ENCODE measurements at places on chromosomes 16 and 17.

- no peak for DNase-seq
These were observed 13.8 kb downstream of the DBF4B start for GRCh38 chr17:44722254-44722653.

DNA sequence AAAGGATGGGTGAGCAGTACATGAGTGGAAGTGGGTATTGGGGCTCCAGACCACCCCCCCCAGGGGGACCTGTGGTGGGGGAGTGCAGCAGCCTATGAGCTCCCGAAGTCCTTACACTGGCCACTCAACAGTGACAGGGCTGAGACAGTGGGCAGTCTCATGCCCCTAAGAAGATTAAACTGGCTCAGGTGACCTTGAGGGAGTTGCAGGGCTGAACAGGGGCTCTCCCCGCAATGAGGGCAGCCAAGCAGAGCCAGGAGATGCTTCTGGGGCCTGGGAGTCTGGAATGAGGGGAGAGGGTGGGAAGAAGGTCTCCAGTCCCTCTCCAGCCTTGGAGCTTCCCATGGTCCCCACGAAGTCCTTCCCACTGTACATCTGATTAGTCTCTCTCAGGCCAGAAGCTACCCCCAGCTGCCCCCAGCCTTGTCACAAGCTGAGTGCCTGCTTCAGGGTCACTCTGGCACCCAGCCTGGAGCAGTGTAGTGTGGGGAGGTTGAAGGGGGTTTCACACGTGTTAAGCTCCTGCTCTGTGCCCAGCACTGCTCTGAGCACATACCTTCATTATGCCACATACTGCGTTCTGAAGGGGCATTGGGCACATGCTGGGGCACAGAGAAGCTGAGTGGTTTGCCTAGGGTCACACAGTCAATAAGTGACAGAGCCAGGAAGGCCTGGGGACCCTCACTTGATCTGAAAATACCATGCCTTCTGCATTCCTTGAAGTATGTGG lies 1.0 kb upstream of the CDH16 start:
- no peak for DNase-seq

GRCh38 chr17:9776911-9777310 lies 14.5 kb downstream of the DHRS7C start:
- no peak for DNase-seq

- no peak for DNase-seq
These were observed 278 bp downstream of the RAB11FIP3 start for GRCh38 chr16:425740-426114.

- DNase-seq = no peak
These were observed 155.6 kb upstream of the PSMD7 start for GRCh38 chr16:74141015-74141414.

- no peak for DNase-seq
These were observed 25.8 kb downstream of the ASIC2 start for GRCh38 chr17:33267271-33267790.

GRCh38 chr17:41018541-41018940 lies 8.5 kb downstream of the KRTAP1-5 start:
- DNase-seq = no peak

DNA sequence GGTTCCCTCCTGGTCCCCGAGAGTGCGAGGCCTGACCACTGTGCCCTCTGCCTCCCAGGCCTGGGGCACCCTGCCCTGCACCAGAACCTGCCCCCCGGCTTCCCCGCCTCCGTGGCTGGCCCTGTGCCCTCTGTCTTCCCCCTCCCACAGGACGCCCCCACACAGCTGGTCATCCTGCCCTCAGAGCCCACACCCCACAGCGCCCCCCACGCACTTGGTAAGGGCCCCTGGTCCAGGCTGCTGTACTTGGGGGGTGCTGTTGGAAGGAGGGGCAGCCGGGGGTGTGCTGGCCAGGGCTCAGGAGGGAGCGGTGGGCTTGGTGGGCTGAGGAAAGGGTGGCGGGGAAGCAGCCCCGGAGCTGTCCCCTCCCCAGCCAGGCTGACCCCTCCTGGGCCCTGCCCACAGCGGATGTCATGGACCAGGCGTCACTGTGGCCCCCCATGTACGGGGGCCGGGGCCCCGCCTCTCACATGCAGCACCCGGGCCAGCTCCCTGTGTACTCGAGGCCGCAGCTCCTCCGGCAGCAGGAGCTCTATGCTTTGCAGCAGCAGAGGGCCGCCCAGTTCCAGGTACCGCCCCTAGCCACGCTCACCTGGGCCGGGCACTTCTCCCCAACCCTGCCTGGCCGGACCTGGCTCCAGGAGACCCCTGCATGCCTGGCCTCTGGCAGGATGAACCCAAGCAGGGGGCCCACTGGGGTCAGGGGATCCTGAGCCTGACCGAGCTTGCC lies 49.5 kb downstream of the BAHCC1 start:
- DNase-seq = no peak

GRCh38 chr17:2084036-2084765 lies 29.3 kb downstream of the HIC1 start:
- no peak for DNase-seq

- DNase-seq = no peak
These were observed 111.4 kb upstream of the CDC42EP4 start for GRCh38 chr17:73423159-73423715.

GRCh38 chr17:38572669-38573365 lies 32.9 kb downstream of the SRCIN1 start:
- DNase-seq = no peak

- DNase-seq = no peak
These were observed 19.6 kb downstream of the BEAN1 start for GRCh38 chr16:66446737-66447136.

DNA sequence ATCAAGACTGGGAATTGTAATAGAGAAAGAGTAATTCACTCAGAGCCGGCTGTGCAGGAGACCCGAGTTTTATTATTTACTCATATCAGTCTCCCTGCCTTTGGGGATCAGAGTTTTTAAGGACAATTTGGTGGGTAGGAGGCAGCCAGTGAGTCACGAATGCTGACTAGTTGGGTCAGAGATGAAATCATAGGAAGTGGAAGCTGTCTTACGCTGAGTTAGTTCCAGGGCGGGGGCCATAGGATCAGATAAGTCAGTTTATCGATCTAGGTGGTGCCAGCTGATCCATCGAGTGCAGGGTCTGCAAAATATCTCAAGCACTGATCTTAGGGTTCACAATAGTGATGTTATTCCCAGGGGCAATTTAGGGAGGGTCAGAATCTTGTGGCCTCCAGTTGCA lies 20.2 kb upstream of the GUCY2D start:
- no peak for DNase-seq

DNA sequence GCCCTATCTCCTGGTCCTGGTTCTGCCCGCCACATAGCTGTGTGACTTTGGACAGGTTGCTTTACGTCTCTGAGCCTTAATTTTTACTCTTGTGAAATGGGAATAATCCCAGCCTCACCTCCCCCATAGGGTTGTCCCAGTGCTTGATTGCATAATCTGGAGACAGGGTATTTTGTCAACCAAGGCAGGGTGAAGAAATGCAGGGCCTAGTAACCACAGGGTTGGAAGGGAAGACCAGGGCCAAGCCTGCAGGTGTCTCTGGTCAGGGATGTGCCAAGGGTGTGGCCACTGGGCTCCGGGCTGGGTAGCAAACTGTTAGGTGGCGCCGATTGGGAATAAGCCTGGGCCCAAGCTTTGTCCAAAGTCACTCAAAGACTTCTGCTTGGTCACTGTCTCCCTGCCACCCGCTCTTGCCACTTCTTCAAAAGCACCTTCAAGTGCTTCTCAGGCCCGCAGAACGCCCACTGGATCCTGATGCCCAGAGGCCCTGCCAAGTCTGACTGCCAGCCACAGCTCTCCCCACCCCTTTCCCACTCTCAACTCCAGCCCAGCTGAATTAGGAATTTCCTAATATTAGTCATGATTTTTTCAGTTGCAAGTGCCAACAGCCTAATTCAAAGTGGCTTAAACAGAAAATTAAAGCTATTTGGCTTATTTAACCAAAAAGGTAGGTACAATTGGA lies 20.6 kb upstream of the COL1A1 start:
- DNase-seq = no peak

- no peak for DNase-seq
These were observed 62.1 kb downstream of the CRISPLD2 start for GRCh38 chr16:84881702-84882521.

DNA sequence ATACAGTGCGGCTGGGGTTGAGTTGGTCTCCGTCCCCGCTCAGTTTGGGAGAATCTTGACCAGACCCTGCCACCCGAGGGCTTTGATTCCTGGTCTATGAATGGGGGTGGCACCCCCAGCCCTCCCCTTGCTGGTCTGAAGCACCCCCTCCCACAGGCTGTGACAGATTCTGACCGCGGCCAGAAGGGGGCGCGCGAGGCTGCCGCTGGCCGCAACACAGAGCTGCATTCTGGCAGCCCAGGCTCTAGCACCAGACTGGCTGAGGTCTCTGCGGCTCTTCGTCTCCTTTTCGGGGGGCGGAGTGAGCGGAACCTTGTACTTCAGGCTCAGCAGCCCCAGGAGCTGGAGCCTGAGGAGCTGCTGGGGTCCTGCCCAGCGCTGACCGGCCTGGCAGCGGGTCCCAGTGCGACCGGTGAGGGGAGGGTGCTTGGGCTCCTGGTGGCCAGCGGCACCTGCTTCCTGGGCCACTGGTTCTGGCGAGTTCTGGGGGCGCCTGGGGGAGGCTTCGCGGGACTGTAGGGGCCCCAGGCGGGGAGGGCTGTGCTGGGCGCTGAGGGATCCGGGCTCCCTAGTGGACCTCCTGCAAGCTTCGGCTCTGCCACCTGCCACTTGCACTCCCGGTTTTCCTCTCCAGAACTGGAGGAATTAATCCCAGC lies 1011.6 kb downstream of the KCNJ18 start:
- DNase-seq = no peak

- no peak for DNase-seq
These were observed 11.9 kb downstream of the HSD17B2 start for GRCh38 chr16:82046941-82047340.

GRCh38 chr17:48544349-48545021 lies 424 bp downstream of the HOXB2 start:
- peak; percentile 47 for DNase-seq

GRCh38 chr17:66465701-66466100 lies 163.3 kb downstream of the PRKCA start:
- DNase-seq = no peak

DNA sequence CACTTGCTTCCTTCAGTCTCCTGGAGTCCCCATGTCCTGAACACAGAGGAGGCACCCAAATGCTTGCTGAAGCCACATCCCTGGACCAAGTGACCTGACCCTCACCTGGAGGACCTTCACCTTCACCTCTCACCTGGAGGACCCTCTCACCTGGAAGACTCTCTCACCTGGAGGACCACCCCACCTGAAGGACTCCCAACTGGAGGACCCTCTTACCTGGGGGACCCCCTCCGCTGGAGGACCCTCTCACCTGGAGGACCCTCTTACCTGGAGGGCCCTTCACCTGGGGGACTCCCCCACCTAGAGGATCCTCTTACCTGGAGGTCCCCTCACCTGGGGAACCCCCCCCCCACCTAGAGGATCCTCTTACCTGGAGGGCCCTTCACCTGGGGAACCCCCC lies 573 bp upstream of the CDK10 start:
- no peak for DNase-seq

DNA sequence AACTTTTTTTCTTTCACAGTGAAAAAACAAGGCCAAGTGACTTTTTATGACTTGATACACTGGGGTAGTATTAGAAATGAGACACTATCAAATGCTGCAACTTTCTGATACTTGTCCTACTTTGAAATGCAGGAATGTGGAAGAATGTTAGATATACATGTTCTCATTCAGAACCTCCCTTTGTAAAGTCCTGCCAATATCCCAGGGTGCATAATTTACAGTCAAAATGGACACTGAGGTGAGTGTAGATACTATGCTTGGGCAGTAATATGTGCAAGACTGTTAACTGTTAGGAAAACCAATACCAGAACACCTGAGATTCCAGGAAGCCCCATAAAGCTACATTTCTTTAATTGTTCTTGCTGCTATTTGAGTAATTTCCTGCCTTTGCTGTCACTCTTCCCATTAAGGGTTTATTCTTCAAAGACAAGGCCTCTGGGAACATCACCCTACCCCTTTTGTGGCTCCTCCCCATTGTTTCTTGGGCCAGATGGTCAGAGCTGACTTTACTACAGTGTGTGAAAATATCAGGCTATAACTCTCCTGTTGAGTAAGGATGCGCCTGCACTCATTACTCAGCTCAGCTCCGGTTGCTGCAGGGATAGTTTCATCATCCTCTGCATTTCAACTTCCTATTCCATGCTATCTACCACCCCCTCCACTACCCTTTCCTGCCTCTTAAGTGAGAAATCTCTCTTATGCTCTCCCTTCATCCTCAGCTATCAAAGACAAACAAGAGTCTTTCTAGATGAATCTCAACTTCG lies 48.7 kb downstream of the TMEM100 start:
- DNase-seq = no peak

DNA sequence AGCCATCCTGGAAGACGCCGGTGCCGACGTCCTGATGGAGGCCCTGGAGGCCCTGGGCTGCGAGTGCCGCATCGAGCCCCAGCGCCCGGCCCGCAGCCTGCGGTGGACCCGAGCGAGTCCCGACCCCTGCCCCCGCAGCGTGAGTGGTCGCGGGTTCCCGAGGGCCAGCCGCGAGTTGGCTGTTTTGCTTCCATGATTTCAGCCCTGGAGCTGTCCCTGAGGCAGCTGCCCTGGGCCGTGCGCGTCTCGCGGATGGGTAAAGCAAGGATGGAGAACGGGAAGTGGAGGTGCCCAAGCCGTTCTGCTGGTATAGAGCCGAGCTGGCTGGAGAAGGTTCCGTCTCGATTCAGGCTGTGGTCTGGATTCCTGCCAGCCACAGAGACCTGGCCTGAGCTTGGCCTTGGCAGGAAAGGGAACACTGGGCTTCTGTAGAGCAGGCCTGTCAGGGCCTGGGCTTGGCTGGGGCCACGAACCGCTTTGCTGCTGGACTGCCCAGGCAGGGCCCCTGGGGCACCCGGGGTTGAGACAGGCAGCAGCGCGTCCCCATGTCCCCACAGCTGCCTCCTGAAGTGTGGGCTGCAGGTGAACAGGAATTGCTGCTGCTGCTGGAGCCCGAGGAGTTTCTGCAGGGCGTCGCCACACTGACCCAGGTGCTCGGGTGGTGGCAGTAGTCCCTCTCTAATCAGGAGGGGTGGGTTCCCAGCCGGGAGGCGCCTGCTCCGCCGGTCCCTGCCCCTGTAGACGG lies 941 bp upstream of the MRPS34 start:
- no peak for DNase-seq

DNA sequence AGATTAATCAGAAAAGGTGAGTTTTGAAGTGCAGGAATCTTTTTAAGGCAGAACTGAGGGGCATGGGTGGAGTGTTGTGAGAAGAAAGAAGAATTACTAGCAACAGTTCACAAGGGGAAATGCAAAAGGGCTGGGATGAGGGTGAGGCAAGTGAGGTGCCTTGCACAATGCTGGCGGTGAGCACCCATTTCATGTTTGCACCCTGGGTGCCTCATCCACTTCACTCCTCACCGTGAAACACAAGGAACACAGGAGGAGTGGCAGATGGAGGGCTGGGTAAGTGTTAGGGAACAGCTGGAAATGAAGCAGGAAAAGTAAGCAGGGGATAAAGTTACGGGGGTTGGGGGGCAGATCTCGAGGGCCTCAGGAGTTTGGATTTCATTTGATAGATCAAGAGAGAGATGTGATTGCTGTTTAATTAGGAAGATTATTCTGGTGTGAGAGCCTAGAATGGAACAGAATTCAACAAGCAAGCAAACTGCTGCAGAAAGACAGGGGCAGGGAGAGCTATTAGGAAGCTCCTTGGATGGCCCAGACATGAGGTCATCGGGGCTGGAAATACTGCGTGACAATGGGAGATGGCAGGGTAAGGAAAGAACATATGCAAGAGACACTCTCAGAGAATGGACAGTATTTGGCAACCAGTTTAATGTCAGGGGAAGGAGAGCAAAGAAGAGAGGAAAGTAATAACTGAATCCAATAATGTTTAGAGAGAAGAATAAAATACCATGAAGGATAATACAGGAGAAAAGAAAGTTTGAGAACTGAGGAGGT lies 8.3 kb upstream of the HEATR6 start:
- no peak for DNase-seq

GRCh38 chr17:37417852-37418251 lies 11.2 kb downstream of the TADA2A start:
- no peak for DNase-seq

GRCh38 chr16:87332150-87332549 lies 15.0 kb upstream of the C16orf95 start:
- DNase-seq = no peak

All from pulmonary artery endothelial cell (primary cell).